ENCODE measurements at places on chromosomes 5 and 9.

- DNase-seq, result no peak
Measured at GRCh38 chr9:91158286-91158685, 203.4 kb downstream of the AUH start.

DNA sequence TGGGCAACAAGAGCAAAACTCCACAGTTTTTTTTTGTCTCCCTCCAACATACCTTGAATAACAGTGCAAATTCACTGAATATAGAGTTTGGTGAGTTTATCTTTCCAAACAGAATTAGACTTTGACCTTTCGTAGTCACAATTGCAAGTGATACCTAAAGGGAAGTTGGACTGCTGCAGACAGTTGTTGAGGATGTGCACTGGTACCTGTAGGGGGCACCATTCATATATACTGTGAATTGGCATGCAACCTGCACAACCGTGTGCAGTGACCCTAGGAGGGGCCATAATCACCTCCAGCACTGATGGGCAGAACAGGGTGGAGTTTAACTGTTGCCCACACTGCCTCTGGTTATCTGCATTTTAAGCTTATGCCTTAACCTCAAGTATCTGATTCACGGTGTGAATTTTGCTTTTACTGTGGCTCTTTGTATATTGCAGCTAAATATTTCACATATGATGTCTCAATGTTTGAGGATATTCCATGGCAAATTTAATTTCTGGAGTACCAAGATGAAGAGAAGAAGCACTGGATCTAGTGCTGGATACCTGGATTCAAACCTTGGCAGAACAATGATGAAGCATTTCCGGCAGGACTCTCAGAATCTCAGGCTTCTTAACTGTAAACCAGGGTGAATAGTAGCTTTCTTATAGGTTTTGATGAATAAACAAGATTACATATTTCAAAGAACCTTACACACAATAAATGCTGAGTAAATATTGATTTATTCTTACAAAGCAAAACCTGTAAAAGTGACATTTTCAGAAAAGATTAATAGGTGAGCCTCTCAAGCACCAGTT lies 144.3 kb downstream of the ACTBL2 start:
- peak; percentile 23 for DNase-seq

DNA sequence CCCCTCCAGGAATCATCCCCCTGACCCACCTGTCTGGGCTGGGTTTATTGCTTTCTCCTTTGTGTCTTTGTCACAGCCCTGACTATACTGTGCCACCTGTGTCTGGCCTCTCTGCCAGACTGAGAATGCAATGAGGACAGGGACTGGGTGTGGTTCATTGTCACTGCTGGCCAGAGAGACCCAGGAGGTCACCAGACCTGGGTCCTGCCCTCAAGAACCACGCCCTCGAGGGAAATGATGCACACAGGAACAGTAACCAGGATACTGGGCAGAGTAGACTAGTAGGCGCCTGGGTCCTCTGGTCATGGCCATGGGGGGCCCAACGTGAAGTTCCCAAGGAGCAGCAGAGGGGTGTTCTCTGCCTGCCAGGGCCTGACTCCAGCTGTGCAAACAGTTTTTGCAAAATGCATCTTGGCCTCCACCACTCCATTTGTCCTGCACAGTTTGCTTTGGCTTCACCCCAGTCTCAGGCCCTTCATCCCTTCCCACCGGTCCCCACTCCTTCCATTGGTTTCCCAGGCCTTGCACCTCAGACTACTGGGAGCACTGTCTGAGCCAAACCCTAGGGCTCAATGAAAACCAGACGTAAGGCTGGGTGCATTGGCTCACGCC lies 17.8 kb downstream of the RGS3 start:
- DNase-seq, result no peak

GRCh38 chr9:4335631-4336030 lies 35.8 kb upstream of the GLIS3 start:
- no peak for DNase-seq

DNA sequence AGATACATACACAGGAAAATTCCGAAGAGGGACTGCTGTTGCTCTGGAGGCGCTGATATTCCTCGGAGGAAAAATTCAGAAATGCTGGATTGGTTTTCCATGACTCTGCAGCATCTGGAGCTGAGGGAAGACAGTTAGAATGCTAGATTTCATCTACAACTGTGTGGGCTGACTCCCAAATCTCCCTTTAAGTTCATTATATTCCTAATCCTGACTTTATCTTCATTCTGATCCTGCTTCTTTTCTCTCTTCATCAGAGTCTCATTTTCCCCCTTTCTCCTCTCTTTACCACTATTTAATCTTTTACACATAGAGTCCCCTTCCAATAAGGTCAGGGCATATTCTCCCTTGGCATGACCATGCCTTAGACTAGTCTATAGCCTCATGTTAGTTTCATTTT lies at the start of gene OR1N1:
Gene OR1N1, minus strand, starts transcription at position 101 of the 400 bp plus-strand sequence. Its CDS starts 0 bp downstream, at position 101.
- no peak for DNase-seq

- no peak for DNase-seq
Measured at GRCh38 chr5:78706381-78706780, 57.8 kb upstream of the LHFPL2 start.

DNA sequence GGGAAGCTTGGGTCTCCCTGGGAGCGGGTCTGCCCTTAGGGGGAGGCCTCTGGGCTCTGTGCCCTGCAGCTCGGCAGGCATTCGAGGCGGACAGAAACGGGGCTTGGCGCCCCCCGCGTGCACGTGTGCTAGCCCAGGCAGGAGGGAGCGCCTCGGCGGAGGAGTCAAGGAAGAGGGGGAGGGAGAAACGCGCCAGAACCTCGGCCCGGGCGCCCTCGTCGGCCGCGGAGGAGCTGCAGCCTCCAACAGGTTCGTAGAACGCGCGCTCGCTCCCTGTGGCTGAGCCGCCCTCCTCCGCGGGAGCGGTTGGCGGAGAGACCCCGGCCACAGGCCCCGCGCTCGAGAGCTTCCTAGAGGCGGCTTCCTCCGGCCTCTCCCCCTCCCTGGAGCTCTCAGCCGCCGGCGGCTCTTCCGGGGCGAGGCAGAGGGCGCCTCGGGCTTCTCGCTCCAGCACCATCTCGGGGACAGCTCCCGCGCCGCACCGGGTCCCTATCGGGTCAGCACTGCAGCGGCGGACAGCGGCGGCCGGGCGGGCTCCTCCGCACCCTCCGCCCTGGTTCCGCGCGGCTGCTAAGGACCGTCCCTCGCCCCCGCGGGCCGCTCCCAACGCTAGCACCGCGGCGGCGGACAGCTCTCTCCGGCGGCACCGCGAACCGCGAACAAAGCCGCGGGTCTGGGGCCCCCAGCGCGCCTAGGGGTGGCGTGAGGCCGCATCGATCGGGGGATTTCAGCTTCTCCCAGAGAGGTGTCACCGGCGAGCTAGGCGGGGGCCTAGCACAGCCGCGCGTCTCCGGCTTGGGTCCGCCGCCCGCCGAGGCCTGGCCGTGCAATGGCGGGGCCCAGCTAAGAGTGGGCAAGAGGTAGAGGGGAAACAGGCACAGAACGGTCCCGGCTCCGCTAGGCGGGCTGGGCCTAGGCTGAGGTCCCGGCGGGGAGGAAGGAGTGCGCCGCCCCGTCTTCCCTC lies 74.6 kb upstream of the CPLX2 start:
- DNase-seq, result peak; percentile 82

DNA sequence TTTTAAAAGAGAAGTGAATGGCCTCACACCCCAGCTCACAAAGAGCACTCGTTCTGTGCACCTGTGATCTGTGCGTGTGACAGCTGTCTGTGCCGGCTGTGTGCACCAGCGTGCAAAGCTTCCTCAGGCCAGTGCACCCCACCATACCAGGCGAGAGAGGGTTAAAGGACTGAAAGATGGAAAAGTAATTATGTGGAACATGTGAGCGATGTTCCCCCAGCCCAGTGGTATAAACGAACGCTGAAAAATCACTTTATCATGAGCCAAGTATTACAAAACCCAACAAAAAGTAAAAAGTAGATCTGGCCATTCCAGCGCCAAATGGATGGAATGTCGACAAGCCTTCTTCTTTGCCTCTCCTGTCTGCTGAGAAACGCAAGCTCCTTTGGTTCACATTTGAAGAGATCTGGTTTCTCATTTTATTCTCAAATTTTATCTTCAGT lies 53.7 kb downstream of the IPPK start:
- DNase-seq, result no peak

DNA sequence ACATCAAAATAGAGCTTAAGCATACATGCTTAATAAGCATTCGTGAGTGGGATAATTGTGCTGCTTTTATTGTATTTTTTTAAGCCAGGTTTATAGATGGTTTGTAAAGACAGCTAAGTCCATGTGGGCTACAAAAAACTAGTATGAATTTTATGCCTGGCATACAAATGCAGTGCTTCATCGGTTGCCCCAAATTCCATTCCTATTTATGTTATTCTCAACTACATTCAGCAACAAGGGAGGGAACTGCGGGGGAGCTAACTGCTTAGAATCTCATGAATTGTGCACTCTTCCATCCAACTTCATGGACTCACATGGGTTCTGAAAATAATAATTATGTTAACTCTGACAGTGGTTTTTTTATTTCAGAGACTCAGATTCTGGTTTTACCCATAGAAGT lies 199.2 kb downstream of the FAM170A start:
- DNase-seq, result no peak

DNA sequence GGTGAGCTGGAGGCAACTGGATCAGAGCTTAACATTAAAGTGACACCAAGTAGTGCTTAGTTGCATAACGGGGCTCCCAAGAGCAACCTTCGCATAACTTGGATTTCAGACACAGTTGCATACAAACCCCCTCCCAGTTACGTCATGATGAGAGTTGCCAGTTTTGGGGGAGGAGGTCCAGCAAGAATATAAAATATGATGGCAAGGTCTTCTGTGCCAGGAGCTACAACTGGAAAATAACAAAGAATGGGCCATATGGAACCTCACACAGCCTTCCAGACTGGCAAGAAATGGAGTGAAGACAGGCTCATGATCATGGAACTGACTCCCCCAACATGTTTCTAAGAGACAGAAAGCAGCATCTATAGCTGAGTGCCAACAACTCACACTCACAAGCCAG lies 8.5 kb downstream of the SPOCK1 start:
- no peak for DNase-seq

DNA sequence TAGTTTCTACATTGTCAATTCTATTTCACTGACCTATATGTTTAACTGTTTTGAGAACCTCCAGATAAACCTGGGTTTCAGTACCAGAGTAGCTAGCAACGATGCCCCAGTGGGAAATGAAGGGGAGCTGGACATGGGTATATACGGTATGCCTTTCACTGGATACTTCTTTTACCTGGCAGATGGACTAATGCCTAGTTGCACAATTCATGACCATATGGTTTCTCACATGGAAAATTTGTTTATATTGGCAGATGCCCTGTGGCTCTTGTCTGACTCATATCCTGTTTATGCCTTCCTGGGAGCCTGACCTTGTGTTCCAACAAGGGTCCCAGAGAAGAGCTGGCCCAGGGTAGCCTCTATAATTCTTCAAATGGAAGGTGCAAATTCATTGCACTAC lies 144.1 kb downstream of the MAT2B start:
- DNase-seq, result no peak

DNA sequence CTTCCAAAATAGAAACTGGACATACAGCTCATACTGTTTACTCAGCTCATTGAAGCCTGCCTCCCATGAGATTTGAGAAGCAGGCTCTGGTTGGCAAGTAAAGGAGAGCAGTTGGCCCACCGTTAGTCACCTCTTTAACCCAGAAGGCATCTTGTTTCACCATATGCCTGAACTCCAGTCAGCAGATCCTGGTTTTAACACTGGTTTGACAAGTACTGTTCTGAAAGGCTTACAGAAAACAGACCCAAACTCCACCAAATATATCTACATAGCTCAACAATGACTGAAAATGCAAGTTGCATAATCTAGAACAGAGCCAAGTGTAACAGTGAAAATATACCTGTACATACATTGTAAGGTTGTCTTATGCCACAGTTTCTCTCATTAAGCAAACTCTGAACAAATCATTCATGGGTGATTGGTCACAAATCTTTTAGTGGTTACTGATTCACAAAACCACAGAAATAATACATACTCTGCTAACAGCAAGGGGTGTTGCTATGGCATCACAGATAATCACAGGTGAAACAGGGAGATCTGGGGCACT lies 198.8 kb downstream of the BNC2 start:
- peak; percentile 33 for DNase-seq

GRCh38 chr9:7707934-7708333 lies 91.6 kb downstream of the DMAC1 start:
- DNase-seq, result no peak

DNA sequence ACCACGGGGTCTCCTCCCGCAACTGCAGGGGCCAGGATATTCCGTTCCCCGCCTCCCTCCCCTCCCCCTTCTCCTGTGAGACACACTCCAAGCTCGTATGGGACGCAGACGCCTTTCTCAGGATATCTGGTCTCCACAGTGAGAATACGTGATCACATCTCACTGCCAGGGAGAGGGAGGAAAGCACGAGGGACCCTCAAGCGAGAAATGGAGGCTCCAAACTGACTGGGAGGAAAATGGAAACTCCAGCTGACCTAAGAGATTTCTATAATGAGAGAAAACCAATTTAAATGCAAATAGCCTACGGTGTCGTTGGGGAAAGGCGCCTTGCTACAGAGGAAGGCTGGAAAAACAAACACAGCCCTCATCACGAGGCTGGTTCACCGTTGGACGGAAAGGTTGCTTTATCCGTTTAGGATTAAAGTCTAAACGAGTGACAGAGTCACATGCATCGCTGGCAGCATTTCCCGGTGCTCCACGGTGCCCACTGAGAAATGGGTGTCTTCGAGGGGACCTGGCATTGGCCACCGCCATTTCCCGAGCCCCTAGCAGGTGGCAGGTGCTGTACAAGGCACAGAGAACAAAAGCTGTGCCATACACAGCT lies 116.9 kb upstream of the CPEB4 start:
- DNase-seq, result no peak

DNA sequence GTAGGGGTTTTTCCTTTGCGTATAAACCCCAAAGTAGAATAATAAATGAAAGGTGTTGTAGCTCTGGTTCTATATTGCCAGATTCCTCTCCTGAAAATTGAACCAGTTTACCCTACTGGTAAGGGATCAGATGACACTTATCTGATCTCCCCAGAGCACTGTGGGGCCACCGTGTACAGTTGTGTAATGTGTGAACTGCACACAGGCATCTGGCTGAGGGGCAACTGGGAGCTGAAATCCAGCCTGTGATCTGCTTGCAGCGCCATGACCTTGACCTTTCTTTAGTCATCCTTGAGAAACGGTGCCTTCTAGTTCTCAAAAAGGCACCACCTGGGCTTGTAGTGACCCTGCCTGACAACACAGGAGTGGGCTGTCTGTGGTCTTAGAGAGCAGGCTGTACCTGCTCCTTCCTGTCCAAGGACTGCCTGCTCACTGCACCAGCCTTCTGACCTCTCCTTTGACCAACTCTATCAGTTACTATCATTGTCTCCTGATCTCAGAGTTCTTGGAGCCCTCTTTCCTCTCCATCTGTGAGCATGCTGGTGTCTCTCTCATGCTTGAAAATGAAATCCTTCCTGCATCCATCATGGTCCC lies 40.2 kb downstream of the PDE6A start:
- DNase-seq, result no peak
